ENCODE measurements at places on chromosomes 12 and 14.

GRCh38 chr12:21891751-21892217 is 49.4 kb downstream of the ABCC9 start:
- no peak for DNase-seq

GRCh38 chr14:59275668-59276067 is 87.2 kb downstream of the DAAM1 start:
- DNase-seq: no peak

DNA sequence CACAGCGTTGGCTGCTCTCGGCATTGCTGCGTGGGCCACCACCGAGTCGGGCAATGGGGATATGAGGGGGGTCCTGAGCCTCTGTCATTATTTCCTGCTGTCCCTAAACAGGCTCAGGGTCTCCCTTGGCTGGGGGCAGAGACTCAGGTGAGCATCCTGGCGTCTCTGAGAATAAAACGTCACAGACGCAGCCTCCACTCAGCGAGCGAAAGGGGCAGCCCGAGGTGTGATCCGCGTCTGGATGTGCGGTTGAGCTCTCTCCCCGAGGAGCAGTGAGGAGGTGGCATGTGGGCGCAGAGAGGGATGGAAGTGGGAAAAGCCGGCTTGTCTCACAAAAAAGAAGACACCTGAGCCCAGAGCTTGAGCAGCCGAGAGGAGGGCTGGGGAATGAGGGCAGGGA is 62.6 kb downstream of the GALNT9 start:
- no peak for DNase-seq

- DNase-seq: no peak
Measured at GRCh38 chr14:53861781-53862180, 94.8 kb downstream of the BMP4 start.

DNA sequence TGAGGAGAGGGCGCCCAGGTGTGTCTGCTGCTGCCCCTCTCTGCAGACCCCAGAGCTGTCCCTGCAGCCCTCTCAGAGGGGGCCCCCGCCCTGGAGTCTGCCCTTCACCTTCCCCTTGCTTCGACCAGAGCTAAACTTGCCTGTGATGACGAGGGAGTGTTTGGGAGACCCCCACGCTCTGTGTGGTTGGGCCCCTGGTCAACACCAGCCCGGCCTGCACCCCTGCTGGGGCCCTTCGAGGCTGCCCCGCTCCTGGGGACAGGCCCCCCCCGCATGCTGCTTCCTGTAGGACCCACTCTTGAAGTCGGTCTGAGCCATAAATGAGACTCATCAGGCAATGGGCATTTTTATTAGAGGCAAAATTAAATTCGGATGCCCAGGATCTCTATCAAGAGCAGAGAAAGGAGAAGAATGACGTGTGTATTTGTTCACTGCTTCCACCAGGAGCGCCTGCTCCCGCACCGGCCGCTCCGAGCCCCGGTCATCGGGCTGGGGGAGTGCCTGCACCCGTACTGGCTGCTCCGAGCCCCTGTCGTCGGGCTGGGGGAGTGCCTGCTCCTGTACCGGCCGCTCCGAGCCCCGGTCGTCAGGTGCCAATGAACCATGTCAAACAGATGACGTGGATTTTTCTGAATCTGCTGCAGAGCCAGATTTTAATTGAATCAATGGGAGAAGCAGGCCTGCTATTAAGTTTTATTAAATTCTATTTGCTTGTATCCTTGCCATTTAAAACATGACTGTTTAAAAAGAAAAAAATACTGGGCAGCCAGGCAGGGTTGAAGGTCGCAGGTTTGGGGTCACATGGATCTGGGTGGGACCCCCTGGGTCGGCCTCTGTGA is 47.7 kb downstream of the NOC4L start:
- no peak for DNase-seq

GRCh38 chr12:117002051-117002817 is 91.5 kb downstream of the FBXW8 start:
- no peak for DNase-seq

GRCh38 chr14:58796242-58797009 is 158.7 kb downstream of the DACT1 start:
- DNase-seq: no peak
